ELR (cell line): ENCODE measurements at places on chromosomes 6 and 20.

- peak; percentile 16 for DNase-seq
These were observed 96.2 kb downstream of the RPP40 start for GRCh38 chr6:4907602-4908001.

DNA sequence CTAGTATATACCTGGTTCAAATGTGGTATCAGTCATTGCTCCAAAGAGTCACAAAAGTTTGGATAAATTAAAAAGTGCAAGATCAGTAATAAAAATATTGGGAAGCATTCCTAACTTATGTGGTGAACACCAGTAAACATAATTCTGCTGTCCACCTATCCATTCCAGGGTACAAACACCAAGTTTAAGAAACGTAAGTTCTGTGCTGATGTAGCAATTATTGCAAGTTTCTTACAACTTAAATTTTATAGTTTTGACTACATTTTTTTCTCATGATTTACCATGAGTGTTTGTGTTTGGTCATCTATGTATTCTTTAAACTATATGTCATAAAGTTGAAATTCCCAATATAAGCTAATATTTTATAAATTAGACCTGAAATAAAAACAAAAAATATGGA, 255.0 kb upstream of the THEMIS start:
- no peak for DNase-seq

DNA sequence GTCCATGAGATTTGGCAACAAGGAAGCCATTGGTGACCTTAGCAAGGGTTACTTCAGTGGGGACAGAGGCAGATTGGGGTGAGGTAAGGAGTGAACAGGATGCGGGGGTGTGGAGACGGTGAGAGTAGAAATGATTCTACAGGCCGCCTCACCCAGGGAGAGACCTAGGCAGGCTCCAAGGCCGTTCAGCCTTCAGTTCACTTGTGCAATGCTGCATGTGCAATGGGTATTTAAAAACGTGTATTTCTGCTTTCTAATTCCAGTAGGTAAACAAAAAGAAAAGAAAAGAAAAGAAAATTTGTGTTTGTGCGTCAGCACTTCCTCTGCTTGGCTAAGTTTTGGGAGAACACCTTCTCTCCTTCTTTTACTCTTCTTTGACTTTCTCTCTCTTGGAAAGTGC, 56.8 kb downstream of the BANF2 start:
- no peak for DNase-seq

- DNase-seq: no peak
These were observed 1026.7 kb downstream of the KIF16B start for GRCh38 chr20:15546525-15547023.

- no peak for DNase-seq
These were observed 73.2 kb downstream of the QRSL1 start for GRCh38 chr6:106702451-106703110.

DNA sequence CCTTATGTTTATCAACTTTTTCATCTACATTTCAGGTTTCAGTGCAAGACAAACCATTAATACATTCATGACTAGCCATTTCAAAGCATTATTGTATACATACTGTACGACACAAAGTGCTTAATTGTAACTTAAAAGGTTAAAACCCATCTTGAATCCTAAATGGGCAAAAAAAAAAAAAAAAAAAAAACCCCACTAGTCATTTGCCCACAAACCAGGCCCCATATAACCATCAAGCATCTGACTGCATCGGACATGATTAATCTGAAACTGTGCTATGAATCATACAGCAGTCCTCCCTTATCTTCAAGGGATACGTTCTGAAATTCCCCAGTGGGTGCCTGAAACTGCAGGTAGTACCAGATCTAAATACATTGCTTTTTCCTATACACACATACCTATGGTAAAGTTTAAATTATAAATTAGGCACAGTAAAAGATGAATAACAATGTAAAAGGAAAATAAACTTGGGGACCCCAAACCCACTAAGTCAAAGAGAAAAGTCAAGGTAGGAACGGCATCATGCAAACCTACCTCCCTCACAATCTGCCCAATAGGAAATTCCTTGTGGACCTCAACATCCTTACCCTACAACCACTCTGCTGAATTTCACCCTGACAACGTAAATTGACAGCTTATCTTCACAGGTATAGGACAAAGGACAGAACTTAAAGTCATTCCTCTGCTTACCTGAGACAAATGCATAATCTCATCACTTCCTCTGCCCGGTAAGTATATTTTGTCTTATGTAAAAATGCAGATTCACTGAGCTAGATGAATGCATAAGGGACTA, 14.3 kb downstream of the B4GALT5 start:
- peak; percentile 95 for DNase-seq

DNA sequence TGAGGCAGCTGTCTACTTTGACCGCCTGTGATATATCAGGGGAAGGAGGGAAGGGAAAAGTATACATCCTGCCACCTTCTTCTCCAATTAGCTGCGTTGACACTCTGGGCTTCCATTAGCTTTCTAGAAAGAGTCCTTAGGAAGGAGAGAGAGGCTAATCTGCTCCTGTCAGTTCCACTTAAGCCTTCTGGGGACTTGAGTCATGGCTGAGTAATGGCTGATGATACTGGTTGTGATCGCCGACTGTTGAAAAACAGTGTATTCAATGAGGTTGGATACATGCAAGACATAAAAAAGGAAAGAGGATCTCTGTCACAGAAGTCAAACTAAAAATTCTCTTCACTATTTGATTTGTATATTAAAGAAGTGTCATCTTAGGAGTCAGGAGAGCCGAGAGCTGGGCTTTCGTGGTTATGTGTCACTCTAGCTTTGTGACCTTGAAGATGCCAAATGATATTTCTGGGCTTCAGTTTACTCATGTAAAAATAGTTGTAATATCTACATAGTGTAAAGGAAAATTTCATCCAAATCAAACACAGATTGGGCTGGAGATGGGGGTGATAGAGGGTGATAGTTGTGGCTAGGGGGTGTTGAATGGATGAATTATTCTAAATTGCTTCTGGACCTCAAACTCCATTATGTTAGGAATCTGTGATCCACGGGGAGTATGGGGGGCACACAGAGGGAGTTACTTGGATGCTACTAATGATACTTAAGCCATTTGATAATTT, 189.0 kb downstream of the UST start:
- DNase-seq: peak; percentile 86

- no peak for DNase-seq
These were observed 26.2 kb upstream of the IER3 start for GRCh38 chr6:30770592-30770991.

GRCh38 chr20:29497261-29497671, 1760.2 kb upstream of the DEFB115 start:
- no peak for DNase-seq

DNA sequence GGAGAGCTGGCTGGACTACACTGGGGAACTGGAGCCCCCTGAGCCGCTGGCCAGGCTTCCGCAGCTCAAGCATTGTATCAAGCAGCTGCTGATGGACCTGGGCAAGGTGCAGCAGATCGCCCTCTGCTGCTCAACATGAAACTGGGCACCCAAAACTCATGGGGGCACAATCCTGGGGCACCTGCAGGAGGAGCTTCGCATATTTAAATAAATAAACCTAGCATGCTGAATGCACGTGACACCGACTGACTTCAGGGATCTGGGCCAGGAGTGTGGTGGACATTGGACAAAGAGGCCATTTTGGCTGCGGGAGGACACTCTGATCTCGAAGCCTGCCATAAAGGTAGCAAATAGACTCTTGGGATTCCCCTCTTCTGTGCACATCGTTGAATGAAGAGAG, 6.8 kb downstream of the SCAND1 start:
- DNase-seq: peak; percentile 61
